ENCODE measurements at places on chromosomes 4 and X.
A peak's percentile ranks its signal among the peaks of the same experiment; 100 is the strongest.

DNA sequence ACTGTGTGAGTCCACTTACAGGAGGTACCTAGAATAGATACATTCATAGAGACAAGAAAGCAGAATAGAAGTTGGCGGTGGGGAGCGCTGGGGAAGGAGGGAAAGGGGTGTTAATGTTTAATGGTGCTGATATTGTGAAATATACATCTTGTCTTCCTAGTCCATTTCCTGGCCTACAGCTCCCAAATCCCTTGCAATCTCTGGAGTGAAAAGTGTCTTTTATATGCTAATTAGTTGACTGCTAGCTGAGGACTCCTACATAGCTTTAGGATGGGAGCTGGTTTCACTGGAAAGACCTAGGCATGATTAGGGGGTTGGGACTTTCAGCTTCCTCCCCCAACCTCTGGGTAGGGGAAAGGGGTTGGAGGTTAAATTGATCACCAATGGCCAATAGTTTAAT, 36.0 kb downstream of the FUNDC1 start:
- DNase-seq: no peak

DNA sequence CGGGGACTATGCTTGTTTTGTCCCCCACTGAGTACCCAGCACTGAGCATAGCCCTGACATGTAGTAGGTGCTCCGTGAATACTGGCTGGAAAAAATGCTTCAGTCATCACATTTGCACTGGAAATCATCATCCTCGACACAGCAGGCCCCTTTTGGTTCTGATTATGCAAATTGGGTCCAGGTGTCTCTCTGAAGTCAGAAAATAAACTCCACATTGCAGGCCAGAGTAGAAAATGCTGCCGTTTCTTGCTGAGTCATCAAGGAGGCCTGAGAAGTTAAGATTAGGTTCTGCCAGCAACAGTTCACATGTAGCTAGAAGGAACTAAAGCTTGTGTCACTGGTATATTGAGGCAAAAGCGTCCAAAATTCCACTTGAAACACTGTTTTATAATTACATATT, 15.0 kb upstream of the STK32B start:
- no peak for DNase-seq

GRCh38 chr4:3442959-3443749, 1.4 kb downstream of the HGFAC start:
- DNase-seq: peak; percentile 51

GRCh38 chrX:55754861-55755294, 37.3 kb downstream of the RRAGB start:
- DNase-seq: no peak

GRCh38 chr4:16418814-16419213, 192.5 kb upstream of the TAPT1 start:
- no peak for DNase-seq

- DNase-seq: no peak
Measured at GRCh38 chrX:106481341-106481740, 130.4 kb upstream of the RADX start.

DNA sequence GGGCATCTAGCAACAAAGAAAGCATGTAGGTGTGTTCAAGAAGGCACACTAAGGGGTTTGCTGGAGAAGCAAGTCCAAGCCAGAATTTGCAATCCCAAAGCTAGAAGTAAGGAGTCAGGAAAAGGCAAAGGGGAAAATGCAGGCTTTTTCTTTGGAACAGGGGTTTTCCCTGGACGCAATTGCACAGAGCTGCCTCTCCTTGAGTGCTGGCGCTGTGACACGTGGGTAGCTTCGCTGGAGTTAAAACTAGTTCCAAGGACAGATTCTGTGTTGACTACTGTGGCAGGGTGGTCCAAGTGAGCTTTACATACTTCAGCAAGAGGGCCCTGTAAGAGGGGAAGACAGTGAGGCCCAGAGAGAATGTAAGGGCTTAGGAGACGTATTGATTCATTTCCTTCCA, 277.1 kb downstream of the ADGRA3 start:
- DNase-seq: no peak

DNA sequence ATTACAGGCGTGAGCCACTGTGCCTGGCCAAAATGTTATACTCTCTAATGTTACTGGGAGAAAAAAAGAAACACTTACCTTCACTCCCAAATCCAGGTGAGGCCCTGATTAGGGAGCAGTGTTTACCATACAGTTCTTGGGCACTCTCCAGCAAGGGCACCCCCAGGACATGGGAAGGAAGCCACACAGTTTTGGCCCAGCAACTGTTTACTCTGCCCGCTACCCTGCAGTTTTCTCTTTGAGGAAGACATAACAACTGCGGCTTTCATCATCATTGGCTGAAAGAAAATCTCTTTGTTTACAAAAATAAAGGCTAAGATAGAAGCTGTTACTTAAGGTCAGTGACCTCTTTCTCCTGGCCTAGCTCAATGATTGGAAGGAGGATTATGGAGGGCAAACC, 145.5 kb upstream of the DUSP21 start:
- DNase-seq: no peak

DNA sequence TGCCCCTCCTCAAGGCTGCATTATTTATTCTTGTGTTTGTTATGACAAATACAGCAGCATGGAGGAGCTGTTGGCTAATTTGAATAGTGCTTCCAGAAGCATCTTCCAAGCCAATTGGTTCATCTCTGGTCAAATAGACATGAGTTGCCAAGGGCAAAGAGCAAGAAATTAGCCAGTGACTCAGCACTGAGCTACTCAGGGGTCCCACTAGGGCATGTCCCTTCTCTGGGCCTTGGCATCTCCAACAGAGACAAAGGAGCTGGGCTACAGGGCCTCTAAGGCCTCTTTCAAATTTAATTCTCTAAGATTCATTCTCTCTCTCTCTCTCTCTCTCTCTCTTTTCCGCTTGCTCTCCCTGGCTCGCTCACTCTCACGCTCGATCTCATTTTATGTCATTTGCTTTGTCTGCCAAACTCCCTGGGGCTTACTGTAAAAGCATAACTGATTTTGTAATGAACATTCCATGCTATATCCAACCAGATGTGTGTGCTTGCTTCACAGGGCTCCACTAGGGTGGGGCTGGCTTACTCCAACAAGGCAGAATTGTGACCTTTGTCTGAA, 86.7 kb upstream of the MAGEA4 start:
- no peak for DNase-seq

- no peak for DNase-seq
Measured at GRCh38 chr4:139783741-139784484, 118.3 kb downstream of the MGST2 start.

DNA sequence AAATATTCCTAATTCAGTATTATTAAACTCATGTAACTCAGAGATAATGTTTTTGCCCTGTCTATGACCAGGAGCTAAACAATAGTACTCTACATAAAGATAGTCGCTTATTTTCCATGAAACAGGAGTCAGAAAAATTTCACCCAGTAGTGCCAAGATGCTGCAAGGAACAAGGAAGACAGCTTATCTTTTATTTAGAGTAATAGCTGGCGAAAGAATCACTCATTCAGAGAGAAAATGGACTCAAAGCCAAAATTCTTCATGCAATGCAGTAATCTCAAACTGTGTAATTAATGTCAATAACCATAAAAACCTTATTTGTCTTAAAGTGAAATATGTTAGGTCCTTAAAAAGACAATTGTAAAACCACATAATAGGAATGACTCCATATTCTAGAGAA, 477.8 kb downstream of the ANKRD50 start:
- DNase-seq: no peak

- DNase-seq: no peak
Measured at GRCh38 chr4:66000510-66001117, 330.3 kb upstream of the EPHA5 start.

DNA sequence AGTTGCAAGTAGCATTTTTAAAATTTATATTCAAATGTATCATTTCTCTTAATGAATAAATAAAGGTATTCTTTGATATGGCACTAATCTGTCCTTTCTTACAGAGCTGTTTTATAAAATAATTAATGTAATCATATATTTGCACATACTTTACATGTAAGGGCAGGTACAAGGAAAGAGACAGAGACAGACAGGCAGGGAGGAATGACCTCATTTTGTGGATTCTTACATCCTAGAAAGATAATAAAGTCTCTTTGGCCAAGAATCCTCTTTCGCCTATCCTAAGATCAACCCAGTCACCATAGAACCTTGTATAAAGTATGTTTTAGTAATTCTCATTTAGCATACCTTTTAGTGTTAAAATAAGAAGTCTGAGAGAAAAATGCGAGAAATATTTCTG, 98.5 kb upstream of the CTSO start:
- no peak for DNase-seq

DNA sequence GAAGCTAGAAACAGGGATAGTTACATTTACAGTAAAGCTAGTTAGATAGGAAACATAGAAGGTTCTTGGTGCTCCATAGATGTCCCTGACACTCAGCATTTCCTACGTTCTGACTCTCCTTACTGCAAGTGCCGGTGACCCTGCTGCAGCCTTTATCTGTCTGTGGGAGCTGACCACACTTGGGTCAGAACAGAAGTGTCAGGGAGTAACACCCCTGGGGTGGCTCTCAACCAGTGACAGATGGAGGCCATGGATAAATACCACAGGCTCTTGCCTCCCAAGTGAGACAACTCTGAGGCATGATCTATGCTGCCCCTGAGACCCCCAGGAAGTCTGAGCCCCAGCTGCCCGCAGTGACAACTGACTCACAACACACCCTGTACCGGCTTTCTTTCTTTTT, 69.8 kb downstream of the ANXA3 start:
- no peak for DNase-seq

DNA sequence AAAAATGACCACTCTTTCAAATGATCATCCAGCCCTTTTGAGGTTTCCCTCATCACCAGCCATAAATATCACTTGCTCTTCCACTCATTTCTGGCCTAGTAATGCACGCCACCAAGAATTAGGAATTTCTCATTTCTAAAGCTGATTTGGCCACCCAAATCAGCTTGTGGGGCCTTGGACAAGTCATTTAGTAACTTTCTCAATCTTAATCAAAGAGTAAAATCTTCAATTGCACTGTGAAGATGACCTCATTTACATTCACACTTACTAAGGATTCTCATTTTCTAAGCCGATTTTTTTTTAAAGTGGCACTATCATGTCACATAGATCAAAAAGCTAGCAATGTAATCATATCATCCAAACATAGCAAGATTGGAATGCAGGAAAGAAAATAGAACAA, 150.0 kb upstream of the HHIP start:
- DNase-seq: no peak

DNA sequence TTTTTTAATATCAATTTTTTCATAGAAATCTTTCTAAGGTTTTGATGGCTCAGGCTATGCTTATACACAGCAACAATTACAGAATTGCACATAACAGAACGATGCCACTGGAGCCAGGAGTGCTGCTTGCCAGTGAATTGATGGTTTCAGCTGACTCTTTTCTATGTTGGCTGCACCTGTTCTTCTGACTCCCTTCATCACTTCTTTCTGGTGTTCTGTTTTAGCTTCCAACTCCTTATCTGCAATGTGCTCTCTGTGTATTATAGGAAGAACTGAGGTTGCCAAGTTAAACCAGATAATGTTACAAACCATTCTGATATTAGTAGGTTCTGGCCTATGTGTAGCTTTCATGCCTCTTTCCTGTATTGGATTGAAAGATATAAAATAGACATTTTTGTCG, 11.6 kb upstream of the VEGFD start:
- DNase-seq: no peak

DNA sequence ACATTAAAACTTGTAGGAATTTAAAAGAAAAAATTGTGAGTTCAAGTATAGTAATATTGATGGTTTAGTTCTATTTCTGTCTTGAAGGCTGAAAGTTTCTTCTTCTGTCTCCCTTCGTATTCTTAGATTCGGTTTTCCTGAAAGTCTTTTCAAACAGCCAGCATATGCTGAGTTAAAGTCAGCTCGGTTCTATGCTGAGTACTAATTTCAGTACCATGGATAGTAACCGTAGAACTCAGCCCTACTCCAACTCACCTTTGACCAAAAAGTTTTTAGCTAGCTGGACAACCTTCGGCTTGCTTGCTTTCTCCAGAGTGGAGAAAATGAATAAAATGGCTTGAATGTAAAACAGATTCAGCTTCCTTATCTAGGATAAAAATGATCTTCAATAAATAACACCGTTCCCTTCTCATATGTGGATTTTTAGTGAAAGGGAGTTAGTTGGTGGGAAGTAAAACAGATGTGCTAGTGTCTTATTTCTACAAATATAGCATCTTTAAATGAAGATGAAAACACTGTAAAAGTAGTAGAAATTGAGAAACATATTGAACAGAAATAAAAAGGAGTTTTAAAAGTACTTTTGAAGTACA, 5.2 kb downstream of the POU4F2 start:
- DNase-seq: no peak

- no peak for DNase-seq
Measured at GRCh38 chr4:61201561-61201960, 1.4 kb downstream of the ADGRL3 start.

DNA sequence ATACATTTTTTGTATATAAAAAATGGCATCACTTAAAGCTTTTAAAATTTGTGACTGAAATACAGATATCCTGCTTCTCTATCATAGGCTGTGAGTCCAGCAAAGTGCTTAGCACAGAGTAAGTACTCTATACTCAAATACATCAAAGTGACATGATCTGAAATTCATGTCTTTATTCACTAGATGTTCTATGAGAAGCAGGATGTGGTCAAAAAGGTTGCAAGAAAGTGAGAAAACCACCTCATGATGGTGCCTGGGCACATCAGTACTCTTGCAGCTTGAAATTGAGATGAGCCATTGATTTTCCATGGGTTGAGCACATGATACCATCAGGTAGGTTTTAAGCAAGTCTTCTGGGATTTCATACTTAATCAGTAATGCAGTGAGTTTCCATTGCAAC, 20.4 kb upstream of the SFRP2 start:
- DNase-seq: no peak

DNA sequence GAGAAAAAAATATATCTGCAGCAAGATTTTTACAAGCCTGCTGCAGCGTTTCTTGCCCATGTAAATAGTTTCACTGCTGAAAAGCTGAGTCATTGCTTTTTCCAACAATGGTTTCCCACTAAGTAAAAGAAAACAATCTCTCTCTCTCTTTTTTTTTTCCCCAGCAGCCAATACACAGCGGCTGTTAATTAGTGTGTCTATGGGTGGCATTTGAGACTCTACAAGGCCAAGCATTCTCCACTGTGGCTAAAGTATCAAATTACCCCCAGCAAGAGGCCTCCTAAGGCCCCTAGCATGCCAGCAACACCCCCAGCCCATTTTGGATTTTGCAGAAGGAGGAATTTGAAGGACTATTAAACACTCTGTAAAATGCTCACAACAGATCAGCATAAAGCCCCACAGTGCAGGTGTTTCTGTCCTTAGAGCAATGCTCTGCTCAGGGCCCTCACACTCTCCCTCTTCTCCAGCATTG, 837.4 kb downstream of the TRIML1 start:
- DNase-seq: no peak

- DNase-seq: no peak
Measured at GRCh38 chrX:144946666-144947065, 300.6 kb upstream of the SPANXN1 start.

DNA sequence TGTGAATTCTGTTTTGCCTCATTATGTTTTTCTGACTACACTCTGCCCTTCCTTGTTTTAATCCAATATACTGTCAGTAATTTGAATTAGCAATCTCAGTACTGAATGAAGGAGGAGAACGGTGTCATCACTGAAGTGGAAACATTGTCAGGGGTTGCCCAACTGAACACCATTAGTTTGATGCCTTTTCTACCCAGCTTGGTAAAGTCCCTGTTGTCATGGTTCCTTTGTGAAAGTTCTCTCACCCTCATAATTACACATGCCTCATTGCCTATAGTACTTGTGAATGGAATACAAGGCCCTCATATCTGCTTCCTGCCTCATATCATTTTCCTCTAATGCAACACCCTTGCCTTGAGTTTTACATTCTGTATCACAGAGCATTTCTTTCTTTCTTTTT, 76.9 kb downstream of the RRAGB start:
- no peak for DNase-seq
